Stimulated activated CD4-positive, alpha-beta T cell treated with anti-CD3 and anti-CD28 coated beads, Interleukin-1b, Interleukin-23, amount 100 ng/mL, for 24 hours (primary cell): ENCODE measurements at places on chromosomes 7 and 10.

DNA sequence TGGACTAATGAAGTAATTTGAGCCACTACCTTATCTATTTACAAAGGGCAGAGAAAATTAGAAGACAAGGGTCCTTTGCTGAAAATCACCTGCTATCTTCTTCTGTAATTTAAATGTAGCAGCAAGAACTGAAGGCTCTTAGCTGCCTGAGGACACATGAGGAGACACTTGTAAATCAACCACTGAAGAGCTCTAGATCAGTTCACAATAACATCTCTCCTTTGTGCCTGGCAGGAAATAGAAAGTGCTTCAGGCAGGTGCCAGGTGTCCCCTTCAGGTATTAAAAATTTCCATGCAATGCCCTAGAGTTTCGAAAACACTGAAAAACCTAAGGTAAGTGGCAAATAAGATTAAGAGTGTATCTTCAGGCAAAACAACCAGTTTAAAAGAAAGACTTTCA, 474.6 kb downstream of the GRM8 start:
- DNase-seq: no peak

DNA sequence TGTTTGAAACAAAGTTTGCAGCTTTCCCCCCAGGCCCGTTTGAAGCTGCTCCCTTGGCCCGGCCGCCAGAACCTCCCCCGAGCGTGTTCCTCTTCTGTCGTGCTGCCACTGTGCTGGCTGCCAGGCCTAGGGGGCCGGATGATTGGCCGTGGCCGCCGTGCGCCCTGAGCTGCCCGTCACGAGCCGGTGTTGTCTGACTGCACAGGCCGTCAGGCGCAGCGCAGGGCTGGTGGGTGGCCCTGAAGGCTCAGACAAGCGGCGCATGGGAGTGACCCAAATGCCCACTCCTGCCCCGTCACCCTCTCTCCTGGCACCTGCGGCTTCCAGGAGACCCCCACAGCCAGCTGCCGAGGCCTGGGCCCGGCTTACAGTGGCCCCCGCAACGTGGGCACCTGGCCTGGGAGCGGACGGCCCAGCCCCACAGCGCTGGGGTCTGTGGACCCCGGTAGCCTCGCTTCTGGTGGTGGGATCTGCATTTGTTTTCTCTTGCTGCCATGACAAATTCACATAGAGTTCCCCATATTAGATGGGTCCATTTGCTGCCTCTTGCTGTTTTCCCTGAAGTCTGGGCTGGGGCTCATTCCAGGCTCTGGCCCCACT, 13.1 kb downstream of the JAKMIP3 start:
- DNase-seq: no peak

DNA sequence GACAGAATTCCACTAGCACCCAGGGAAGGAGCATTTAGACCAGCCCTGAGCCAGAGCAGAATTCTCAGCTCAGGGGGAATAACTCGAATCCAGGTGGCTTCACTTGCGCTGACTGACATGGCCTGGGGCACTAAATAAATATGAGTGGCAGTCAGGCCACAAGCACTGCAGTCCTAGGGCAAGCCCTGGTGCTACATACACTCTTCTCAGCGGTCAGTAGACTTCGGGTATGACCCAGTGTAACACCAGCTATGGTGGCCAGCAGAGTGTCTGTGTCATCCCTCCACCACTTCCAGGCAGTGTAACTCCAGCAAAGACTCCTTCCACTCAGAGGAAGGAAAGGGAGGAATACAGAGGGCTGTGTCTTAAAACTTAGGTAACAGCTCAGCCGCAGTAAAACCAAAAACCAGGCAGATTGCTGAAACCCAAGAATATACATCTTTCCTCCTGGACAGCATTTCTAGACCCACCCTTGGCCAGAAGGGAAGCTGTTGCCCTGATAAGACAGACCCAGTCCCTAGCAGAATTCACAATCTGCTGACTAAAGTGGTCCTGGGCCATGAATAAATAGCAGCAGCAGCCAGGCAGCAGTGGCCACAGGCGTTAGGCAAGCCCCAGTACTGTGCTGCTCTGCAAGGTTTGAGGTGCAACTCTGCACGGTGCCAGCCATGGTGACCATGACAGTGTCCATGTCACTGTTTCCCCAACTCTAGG, 77.0 kb downstream of the SNX13 start:
- no peak for DNase-seq

DNA sequence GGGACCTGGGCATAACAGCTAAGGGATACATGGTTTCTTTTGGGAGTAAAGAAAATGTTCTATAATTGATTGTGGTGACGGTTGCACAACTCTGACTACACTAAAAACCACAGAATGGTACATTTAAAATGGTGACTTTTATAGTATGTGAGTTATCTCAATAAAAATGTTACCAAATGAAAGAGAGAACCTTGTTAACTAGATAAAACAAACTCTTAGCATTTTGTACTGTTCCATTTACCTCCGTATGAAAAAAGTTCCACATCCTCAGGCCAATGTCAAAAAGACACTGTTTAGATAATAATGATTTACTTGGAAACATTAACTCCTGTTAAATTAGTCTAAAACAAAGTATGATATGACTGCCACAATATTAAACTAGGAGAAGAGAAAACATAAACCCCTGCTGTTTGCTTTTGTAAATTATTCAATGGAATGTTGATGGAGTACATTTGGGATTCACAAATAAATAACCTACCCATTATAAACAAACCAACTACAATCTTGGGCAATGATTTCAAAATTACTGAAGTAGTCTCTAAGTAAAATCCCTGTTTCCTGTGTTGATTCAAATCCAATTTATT, 60.7 kb downstream of the SMURF1 start:
- DNase-seq: no peak

DNA sequence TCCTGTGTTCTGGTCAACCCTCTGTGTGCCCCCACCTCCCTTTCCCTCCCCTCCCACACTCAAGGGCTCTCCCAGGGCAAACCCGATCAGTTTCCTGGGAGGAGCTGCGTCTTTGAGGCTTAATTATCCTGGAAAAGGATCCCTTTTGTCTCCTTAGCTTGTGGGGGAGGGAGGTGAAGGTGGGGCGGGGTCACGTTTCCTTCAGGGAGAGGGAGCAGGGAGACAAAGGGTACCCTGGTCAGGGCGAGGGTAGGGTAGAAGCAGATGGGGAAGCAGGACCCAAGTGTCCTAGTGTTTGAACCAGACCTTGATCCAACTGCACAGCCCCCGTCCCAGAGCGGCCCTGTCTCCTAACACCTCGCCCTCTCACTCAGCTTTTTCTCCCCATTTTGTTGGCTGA, 90.1 kb downstream of the HIF1AN start:
- DNase-seq: no peak

DNA sequence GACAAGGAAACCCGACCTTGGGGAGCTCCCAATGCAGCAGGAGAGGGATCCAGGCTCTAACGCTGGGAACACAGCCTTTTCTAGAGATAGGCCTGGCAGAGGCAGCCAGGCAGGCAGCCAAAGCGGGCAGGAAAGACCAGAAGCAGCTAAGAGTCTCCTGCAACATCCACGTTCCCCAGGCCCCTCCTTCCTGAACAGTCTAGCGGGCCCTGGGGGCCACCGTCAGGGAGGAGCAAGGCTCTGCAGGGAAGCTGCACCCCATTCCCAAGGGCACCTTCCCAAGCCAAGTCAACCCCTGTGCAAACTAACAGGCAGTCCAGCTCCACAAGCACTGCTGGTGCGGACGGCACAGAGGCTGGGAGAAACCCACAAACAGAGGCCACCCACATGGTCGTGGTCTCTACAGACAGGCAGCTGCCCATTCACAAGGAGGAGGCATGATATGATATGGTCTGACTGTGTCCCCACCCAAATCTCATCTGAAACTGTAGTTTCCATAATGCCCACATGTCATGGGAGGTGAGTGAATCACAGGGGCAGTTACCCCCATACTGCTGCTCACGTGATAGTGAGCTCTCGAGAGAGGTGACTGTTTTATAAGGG, 115.7 kb downstream of the MAD1L1 start:
- no peak for DNase-seq

DNA sequence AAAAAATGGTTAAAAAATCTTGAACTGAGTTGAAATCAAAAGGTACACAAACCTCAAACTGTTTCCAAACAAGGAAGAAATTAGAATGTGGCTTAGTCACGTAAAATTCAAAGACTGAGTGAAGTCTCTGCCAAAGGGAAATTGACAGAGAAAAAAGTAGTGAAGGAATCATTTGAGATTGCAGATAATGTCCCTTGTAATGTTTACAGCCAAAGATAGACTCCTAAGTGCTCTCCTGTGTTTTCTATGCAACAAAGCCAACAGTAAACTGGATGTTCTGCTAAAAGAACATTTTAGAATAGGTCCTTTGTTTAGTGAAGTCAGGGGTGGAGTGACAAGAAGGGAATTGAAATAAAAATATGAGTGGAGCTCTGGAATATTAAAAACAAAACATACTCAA, 117.9 kb downstream of the ITGA8 start:
- no peak for DNase-seq

- no peak for DNase-seq
These were observed 875.4 kb downstream of the LRMDA start for GRCh38 chr10:76306856-76307255.

DNA sequence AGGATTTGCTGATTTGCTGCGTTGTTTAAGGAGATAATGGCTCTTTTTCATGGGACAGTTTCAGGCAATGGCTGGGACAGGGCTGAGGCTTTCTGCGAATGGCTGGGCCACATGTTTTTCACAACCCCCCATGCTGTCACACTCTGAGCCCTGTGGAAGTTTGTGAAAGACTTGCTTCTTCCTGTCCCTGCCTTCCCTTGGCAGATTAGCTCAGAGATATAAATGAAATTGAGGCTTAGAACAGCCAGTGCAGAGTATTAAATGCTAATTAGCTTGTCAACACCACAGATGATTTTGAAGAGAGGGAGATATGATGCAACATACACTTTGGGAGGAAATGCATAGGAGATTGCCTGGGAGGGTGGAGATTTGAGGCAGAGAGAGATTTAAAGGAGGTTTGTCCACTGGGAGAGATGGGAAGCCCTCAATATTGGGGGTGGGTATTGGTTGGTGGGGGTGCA, 232.0 kb downstream of the SH2D4B start:
- no peak for DNase-seq

DNA sequence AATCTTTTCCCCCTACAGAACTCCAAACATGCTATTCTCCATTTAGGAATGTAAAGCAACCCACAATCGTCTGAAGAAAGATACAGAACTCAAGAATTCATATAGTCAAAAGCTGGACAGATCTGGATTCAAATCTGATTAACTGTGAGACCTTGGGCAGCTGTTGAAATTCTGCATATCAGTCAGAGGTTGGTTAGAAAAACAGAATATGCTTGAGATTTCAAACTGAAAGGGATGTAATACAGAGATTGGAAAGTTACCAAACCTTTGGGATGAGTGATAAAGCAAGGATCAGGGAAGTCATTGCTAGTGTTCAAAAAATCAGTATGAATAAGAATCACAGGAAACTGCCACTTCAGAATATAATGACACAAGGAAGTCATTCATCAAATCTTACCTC, 406.6 kb downstream of the HTR7 start:
- no peak for DNase-seq

DNA sequence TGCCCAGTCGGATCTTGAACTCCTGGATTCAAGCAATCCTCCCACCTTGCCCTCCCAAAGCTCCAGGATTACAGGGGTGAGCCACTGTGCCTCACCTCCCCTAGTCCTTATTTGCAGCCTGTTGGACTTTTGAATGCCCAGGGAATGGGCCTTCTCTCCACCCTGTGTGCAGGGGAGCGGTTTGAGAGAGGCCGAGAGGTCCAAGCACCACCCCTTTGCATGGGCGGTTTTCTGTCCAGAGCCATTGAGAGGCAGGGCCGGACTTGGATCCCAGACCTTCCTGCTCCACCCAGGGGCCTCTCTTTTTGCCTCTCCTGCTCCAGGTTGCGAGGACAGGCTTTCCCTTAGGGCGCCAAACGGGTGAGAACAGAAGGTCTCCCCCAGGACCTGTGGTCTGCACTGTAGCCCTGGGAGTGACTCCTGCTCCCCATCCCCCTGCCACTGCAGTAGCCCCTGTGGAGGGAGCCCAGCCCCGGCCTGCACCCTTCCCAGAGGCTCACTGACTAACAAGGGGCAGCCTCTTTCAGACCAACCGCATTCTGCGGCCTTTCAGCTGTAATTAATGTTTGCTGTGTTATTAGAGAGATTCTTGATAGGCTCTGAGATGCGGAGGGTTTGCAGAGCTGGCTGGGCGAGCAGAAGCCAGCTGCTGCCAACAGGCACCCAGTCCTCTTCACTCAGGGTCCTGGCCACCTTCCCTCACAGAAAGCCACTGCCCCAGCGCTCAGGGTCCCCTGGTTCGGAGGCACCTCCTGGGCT, 57.9 kb downstream of the ELFN1 start:
- DNase-seq: no peak

DNA sequence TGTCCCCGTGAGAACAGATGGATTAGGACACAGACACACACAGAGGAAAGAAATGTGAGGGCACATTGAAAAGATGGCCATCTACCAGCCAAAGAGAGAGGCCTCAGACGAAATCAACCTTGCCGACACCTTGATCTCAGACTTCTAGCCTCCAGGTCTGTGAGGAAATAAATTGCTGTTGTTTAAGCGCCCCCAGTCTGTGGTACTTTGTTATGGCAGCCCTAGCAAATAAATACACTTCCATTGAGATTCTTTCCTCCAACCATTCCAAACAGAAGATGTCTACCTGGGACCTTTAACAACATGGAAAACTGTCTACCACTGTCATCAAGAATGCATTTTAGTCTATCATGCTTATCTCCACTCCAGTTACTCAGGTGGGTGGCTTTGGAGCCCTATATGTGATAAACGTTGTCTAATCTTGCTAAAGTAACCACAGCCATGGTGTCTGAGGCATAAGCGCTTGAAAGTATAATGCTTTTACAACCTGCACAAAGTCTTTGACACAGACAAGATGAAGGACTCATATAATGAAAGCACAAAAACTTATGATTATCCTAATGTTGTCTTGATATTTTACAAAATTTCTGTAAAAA, 244.3 kb downstream of the MTERF1 start:
- no peak for DNase-seq

GRCh38 chr7:108845951-108846350, 276.3 kb downstream of the DNAJB9 start:
- DNase-seq: no peak

- DNase-seq: no peak
These were observed 1.9 kb downstream of the GSTK1 start for GRCh38 chr7:143265017-143265693.

- DNase-seq: no peak
These were observed 35.2 kb upstream of the SLC29A3 start for GRCh38 chr10:71283876-71284275.

DNA sequence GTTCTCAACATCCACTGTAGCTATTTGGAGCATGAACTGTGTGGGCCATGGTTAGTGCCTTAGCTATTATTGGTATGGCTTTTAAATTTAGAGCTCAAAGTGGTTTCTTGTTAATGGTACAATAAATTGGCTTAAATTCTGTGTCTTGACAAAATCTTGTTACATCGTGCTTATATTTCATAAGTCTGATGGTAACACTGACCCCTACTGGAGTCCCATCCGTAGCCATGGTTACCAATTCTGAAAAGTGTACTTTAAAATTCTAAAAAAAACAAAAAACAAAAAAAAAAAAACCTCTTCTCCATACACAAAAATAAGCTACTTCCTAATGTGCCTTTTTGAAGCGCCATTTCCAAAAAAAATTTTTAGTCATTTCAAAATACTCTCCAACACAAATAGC, 6.4 kb upstream of the RPP30 start:
- DNase-seq: no peak

- DNase-seq: no peak
These were observed 361.7 kb downstream of the GPAM start for GRCh38 chr10:111821871-111822270.

- no peak for DNase-seq
These were observed at the start of gene GATA3 for GRCh38 chr10:8054494-8055407. Gene GATA3, plus strand, starts transcription at chr10:8054688. Its CDS starts 968 bp downstream, at chr10:8055656.

- no peak for DNase-seq
These were observed 52.2 kb downstream of the COL17A1 start for GRCh38 chr10:104033401-104033930.
